ENCODE measurements at places on chromosomes 16 and 17.

GRCh38 chr16:16038950-16039349 lies 89.5 kb downstream of the ABCC1 start:
- DNase-seq = no peak

GRCh38 chr16:83992624-83993023 lies 24.6 kb downstream of the NECAB2 start:
- DNase-seq = no peak

GRCh38 chr17:75754378-75755204 lies 10.4 kb downstream of the GALK1 start:
- no peak for DNase-seq

DNA sequence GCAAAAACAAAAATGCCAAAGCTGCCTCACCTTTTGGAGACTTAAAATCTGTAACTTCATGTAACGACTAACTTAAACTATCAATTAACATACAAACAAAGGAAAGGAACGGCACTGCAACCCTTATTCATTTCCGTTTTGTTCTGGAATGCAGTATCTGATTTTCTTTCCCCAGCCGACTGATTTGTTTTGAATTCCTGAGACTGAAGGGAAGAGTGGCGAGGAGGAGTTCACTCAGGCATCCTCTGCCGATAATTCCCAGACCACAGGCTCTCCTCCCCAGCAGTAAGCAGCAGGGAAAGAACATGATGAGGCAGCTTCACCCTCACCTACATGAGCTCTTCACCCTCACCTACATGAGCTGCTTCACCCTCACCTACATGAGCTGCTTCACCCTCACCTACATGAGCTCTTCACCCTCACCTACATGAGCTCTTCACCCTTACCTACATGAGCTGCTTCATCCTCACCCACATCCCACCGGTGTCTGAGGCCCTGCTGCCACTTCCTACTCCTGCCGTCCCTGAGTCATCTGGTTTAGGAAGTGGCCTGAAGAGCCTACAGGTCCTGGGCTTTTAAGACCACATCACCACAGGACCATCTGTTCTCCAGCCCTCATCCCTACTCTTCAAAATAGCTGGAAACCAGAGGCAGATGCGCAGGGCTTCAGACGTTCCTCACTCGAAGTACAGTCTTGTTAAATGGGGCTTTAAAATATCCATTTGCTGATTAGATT lies 168.0 kb upstream of the RPH3AL start:
- DNase-seq = no peak
